ENCODE measurements at places on chromosomes 2 and 18. TPM values are rescaled to one million over a fixed set of nuclear protein-coding genes. Genes with fewer than 3 reads are reported as not detected.

RGPD4 gene
- total RNA-seq = 0.33 TPM

PDE11A gene
- total RNA-seq = 0.78 TPM

ANKRD53 gene
- total RNA-seq = 1.9 TPM

BOK gene
- total RNA-seq = 6.3 TPM

CPO gene
- 0.51 TPM for total RNA-seq

SKOR2 gene
- total RNA-seq = not detected

DNA sequence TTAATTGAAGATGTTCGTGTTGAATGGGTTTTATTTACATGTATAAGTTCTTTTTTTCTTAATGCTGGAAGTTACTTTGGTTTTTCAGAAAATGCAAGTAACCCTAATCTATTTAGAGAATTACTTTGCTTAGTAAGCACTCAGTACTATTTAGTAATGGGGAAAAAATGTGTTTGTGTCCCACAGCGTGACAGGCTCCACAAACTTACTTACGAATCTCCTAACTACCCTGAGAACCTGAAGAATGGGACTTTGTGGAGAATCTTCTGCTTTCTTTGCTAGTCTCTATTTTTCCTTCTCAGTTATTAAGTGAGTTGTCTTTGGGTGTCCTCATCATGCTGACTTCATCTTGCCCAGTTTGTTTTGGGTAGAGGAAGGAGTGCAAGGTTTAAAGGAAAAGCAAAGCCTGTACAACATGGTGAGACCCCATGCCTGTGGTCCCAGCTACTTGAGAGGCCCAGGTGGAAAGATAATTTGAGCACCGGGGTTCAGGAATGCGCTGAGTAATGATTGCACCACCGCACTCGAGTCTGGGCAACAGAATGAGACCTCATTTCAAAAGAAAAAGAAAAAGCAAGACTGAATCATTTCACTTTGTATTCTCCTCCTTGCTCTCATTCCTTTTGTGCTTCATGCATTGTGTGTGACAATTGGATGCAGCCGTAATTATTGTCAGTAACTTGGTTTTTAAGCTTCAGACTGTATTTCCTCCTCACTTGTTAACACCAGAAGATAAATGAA is 10.2 kb downstream of the NEDD4L start:
- no peak overlapping the region for H3K27ac ChIP-seq
- DNase-seq = no peak
- no peaks in the 10 kb centered on the region for H3K4me1 ChIP-seq
- H3K4me3 ChIP-seq = no peak overlapping the region

GRCh38 chr2:156311976-156312375 is 20.5 kb downstream of the NR4A2 start:
- H3K27me3 ChIP-seq = no peaks in the 10 kb centered on the region
- H3K36me3 ChIP-seq = no peaks in the 10 kb centered on the region
- no peak for DNase-seq
- no peaks in the 10 kb centered on the region for H3K4me1 ChIP-seq

GRCh38 chr2:103814016-103814415 is 1039.9 kb upstream of the POU3F3 start:
- no peak for DNase-seq
- H3K4me1 ChIP-seq = no peaks in the 10 kb centered on the region
- no peak overlapping the region for H3K4me3 ChIP-seq
- H3K27me3 ChIP-seq = no peaks in the 10 kb centered on the region
- H3K27ac ChIP-seq = no peak overlapping the region
- no peaks in the 10 kb centered on the region for H3K36me3 ChIP-seq

DNA sequence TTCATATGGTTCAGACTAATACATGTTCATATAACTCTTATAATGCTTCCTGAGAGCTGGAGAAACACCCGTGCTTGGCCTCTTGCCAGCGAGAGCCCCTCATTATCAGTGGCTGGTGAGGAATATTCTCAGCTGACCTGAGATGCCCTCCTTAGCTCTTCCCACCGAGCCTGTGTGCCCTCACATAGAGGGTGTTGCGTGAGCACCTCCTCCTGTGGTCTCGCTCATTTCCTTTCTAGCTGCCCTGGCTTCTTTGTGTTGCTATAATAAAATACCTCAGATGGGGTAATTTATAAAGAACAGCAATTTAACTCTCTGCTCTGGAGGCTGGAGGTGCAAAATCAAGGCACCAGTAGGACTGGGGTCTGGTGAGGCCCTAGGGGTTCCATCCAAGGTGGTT is 80.5 kb upstream of the ALKAL2 start:
- no peaks in the 10 kb centered on the region for H3K36me3 ChIP-seq
- H3K27ac ChIP-seq = no peak overlapping the region
- DNase-seq = no peak
- H3K4me3 ChIP-seq = no peak overlapping the region
- H3K4me1 ChIP-seq = peaks cover 2% of the 10 kb centered on the region
- no peaks in the 10 kb centered on the region for H3K27me3 ChIP-seq

DNA sequence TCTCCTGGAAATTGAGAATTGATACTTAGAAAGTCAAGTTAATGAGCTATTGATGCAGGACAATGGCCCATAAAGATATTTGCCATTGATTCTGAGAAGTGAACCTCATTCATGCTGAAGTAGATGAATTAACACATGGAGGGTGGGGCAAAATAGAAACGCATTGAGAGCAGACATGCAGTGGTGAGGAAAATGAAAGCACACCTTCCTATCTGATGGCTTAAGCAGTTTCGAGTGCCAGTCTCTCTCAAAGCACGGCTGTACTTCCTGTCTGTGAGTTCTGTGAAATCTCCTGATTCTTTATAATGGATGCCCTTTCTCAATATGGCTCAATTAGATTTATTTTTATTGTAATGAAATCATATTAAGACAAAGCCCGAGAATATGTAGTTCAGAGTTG is 247.0 kb downstream of the TMX3 start:
- H3K4me1 ChIP-seq = peaks cover 2% of the 10 kb centered on the region
- no peaks in the 10 kb centered on the region for H3K36me3 ChIP-seq
- no peaks in the 10 kb centered on the region for H3K27me3 ChIP-seq
- DNase-seq = no peak
- no peak overlapping the region for H3K27ac ChIP-seq

GRCh38 chr18:21242780-21243401 is 859 bp downstream of the GREB1L start:
- H3K36me3 ChIP-seq = peaks cover 2% of the 10 kb centered on the region
- no peaks in the 10 kb centered on the region for H3K27me3 ChIP-seq
- no peak for DNase-seq

DNA sequence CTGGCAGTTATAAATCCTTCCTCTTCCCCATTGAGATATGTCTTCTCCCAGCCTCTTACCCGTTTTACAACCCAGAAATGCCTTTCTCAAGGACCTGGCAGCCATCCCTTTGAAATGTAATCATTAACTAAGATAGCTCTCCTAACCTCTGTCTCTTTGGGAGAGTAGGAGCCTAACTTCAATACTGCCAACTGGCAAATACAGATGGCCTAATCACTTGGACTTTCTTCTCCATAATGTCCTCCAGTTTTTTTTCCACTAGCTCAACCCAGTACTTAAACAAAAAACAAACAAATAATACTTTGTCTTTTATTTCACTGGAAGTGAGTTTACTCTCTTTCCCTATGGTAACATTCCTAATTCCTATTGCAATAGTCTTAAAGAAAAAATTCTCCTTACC is 1391.1 kb downstream of the SUCLG1 start:
- H3K27ac ChIP-seq = no peak overlapping the region
- no peak overlapping the region for H3K4me3 ChIP-seq
- no peaks in the 10 kb centered on the region for H3K4me1 ChIP-seq
- no peaks in the 10 kb centered on the region for H3K27me3 ChIP-seq

- no peaks in the 10 kb centered on the region for H3K27me3 ChIP-seq
- H3K4me3 ChIP-seq = peak overlapping the region; percentile 88
- peak; percentile 98 for DNase-seq
- peak overlapping the region; percentile 84 for H3K27ac ChIP-seq
- H3K4me1 ChIP-seq = no peaks in the 10 kb centered on the region
Observed at GRCh38 chr2:121649596-121650314, 493 bp upstream of the CLASP1 start.

DNA sequence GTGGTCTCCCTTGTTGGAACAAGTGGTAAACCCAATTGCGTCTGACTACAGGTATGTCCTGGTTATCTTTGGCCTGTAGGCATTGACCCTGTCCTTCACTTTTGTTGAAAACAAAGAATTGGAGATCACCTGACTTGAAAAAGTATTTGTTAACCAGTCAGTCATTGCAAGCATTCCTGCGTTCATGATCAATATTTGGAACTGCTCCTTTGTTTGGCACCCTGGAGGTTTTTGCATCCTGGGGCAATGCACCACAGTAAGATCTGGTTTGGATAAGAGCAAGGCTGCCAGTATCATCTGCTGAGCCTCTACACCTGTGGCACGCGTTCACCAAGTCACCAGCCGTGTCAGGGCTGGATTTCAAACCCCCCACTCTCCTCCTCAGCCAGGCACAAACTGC is 115.7 kb downstream of the DNAH6 start:
- no peaks in the 10 kb centered on the region for H3K36me3 ChIP-seq
- no peak for DNase-seq
- H3K4me3 ChIP-seq = no peak overlapping the region
- no peak overlapping the region for H3K27ac ChIP-seq
- no peaks in the 10 kb centered on the region for H3K27me3 ChIP-seq
- H3K4me1 ChIP-seq = no peaks in the 10 kb centered on the region

DNA sequence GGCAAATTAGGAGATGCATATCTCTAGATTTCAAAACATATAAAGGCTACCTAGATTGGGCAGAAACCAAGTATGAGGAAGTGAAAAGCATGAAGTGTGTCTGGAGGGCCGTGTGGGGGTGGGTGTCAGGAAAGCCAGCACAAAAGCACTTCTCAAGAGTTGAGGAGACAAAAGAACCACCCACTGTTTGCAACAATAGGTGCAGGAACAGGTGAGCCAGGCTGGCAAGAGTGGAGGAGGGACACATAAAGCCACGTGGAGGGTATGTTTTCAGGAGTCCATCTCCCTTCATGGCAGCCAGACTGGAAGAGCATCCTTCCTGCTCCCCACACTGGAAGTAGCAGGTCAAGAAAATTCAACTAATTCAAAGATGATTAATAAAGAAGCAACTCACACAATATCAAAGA is 96.4 kb downstream of the CERS6 start:
- H3K27me3 ChIP-seq = no peaks in the 10 kb centered on the region
- H3K36me3 ChIP-seq = no peaks in the 10 kb centered on the region
- no peak overlapping the region for H3K4me3 ChIP-seq
- no peak for DNase-seq

GRCh38 chr2:108325756-108326155 is 37.1 kb downstream of the SULT1C2 start:
- no peak overlapping the region for H3K27ac ChIP-seq
- no peaks in the 10 kb centered on the region for H3K27me3 ChIP-seq
- DNase-seq = no peak
- H3K4me1 ChIP-seq = no peaks in the 10 kb centered on the region
- H3K4me3 ChIP-seq = no peak overlapping the region
- no peaks in the 10 kb centered on the region for H3K36me3 ChIP-seq

DNA sequence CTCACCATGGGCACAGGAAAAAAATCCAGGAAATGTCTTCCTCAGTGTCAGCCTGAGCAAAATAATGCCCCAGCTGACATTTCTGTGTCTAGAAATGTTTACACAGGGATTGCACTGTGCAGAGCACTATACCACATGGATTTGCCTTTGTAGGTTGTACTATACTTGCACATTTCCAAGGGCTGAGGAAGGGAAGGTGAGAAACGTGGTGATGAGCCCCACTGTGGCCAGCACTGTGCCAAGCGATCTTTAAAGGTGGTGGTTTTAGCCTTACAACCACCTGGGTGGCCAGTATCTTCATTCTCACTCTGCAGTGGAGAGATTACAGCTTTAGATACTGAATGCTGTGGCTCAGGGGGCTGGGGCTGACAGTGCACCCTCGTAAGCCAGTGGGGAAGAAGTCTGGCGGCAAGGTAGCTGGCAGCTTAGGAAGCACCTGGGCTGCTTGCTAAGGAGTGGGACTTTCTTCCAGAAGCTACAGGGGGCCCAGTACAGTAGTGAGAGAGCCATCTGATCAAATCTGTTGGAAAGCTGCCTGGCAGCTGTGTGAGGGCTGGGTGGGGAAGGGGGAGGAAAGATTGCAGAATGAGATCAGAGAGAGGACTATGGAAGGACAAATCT is 81.4 kb upstream of the MSH2 start:
- no peak overlapping the region for H3K27ac ChIP-seq
- H3K27me3 ChIP-seq = no peaks in the 10 kb centered on the region

DNA sequence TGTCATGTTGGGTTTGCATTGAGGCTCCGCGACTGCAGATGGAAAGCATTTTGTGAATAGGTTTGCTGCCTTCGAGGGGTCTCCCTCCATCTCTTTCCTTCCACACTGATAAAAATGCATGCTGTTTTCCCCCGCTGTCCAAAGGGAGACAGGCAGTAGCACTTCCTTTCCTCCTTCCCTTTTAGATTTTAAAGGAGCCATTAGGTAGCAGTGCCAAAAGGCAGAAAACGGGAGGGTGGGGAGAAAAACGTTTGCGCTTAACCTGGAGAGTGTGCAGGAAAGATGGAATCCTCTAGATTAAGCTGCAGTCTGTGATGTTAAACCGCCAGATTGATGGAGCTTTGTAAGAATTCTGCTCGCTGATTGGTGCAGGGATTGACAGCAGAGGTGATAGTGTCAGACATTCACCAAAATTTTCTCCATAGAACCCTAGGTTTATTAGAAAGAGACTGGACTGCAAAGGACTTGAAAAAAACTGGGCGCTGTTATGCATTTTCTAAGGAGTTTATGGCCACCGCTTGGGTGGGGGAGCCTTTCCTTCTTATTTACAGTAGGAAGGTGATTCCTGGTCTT is 688 bp downstream of the MAPRE2 start:
- peak overlapping the region; percentile 82 for H3K27ac ChIP-seq
- H3K4me3 ChIP-seq = peak overlapping the region; percentile 82
- DNase-seq = no peak
- H3K4me1 ChIP-seq = no peaks in the 10 kb centered on the region
- H3K27me3 ChIP-seq = no peaks in the 10 kb centered on the region

GRCh38 chr2:74383254-74383653 is 3.1 kb upstream of the DCTN1 start:
- H3K4me1 ChIP-seq = peaks cover 7% of the 10 kb centered on the region
- no peak for DNase-seq
- no peak overlapping the region for H3K4me3 ChIP-seq
- peak overlapping the region; percentile 80 for H3K27ac ChIP-seq
- H3K36me3 ChIP-seq = no peaks in the 10 kb centered on the region
- H3K27me3 ChIP-seq = no peaks in the 10 kb centered on the region

DNA sequence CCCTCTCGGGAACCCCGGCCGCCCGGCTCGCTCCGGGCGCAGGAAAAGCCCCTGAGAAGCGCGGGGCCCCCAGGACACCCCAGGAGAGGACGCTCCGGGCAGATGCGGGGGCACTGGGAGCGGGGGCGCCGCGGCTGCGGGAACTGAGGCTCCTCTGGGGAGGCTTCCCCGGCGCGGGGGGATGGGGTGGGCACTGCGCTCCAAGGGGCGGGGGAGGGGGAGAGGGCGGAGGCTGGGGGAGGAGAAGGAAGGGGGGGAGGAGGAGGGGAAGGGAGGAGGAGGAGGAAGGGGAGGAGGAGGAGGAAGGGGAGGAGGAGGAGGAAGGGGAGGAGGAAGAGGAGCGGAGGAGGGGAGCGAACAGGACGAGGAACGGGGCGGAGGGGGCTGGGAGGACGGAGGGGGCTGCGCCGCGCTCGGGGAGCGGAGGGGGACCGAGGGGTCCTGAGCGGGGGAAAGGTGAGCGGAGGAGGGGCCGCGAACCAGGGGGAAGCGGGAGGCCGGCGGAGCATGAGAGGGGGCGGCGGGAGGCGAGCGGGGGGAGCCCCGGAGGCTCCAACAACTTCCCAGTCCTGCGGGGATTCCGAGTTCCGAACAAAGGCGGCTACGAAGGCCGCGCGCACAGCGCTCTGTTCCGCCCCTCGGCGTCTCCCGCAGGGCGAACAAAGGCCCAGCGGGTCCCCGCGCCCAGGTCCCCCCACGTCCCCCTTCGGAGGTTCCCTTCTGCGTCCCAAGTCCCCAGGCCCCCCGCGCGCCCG is 742 bp downstream of the PXDN start:
- H3K4me3 ChIP-seq = peak overlapping the region; percentile 79
- H3K27ac ChIP-seq = peak overlapping the region; percentile 98
- no peak for DNase-seq
- H3K27me3 ChIP-seq = no peaks in the 10 kb centered on the region

Measured in aorta (tissue), 5 donors.